ENCODE measurements at places on chromosomes 11 and 22. TPM values are rescaled to one million over a fixed set of nuclear protein-coding genes. Genes with fewer than 3 reads are reported as not detected.

DNA sequence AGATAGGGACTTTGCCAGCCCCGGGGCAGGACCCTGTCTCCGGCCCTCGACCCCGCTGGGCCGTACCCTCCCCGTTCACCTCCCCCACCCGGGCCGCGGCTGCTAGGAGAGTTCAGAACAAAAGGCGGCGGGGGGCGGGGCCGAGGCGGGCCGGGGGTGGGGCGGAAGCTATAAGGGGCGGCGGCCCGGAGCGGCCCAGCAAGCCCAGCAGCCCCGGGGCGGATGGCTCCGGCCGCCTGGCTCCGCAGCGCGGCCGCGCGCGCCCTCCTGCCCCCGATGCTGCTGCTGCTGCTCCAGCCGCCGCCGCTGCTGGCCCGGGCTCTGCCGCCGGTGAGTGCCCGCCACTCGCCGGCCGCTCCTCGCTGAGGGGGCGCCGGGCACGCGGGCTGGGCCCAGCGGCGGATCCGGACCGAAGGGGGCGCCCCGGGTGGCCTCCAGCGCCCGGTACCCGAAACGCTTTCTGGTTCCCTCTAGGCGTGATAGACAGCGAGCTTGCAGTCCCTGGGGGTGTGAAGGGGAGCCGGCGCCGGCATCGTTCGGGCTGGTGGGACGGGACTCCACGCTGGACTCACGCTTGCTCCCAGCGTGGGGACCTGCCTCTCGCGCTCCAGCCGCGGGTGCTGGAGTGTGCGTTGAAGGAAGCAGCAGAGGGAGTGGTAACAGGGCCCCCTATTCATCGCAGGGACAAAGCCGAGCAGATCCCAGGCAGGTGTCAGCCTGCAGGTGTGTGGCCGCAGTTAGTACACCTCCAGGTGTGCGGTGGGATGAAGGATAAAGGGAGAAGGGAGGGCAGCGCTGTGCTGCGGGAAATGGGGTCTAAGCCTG is at the start of gene MMP11:
Gene MMP11, plus strand, starts transcription at position 201 of the 825 bp plus-strand sequence. Its CDS starts 22 bp downstream, at position 223.
- H3K27ac ChIP-seq: no peak within 1 kb of the TSS
- no peaks in the 10 kb centered on the region for H3K36me3 ChIP-seq

- H3K4me1 ChIP-seq: no peaks in the 10 kb centered on the region
- H3K4me3 ChIP-seq: no peak overlapping the region
- H3K36me3 ChIP-seq: peaks cover 18% of the 10 kb centered on the region
- no peak overlapping the region for H3K27ac ChIP-seq
- DNase-seq: no peak
- no peaks in the 10 kb centered on the region for H3K27me3 ChIP-seq
Observed at GRCh38 chr22:20403779-20404140, 9.8 kb downstream of the ZNF74 start.

SYNGR1 gene
- 1.1 TPM for total RNA-seq

- no peak for DNase-seq
- peak overlapping the region; percentile 84 for H3K4me3 ChIP-seq
- peaks cover 5% of the 10 kb centered on the region for H3K36me3 ChIP-seq
- no peak overlapping the region for H3K27ac ChIP-seq
Observed at GRCh38 chr22:26587991-26588613, 1.8 kb downstream of the TPST2 start.

- peaks cover 27% of the 10 kb centered on the region for H3K4me1 ChIP-seq
- no peaks in the 10 kb centered on the region for H3K36me3 ChIP-seq
- peak; percentile 62 for DNase-seq
- H3K4me3 ChIP-seq: peak overlapping the region; percentile 37
Observed at GRCh38 chr11:78416285-78417174, 1.1 kb downstream of the GAB2 start.

- peaks cover 18% of the 10 kb centered on the region for H3K36me3 ChIP-seq
- no peak overlapping the region for H3K27ac ChIP-seq
- H3K27me3 ChIP-seq: no peaks in the 10 kb centered on the region
- DNase-seq: no peak
Observed at GRCh38 chr11:13315517-13316432, 38.2 kb downstream of the BMAL1 start.
